ENCODE measurements at places on chromosomes 2 and 18.

- no peak for DNase-seq
Measured at GRCh38 chr18:37920865-37921264, 355.3 kb upstream of the CELF4 start.

DNA sequence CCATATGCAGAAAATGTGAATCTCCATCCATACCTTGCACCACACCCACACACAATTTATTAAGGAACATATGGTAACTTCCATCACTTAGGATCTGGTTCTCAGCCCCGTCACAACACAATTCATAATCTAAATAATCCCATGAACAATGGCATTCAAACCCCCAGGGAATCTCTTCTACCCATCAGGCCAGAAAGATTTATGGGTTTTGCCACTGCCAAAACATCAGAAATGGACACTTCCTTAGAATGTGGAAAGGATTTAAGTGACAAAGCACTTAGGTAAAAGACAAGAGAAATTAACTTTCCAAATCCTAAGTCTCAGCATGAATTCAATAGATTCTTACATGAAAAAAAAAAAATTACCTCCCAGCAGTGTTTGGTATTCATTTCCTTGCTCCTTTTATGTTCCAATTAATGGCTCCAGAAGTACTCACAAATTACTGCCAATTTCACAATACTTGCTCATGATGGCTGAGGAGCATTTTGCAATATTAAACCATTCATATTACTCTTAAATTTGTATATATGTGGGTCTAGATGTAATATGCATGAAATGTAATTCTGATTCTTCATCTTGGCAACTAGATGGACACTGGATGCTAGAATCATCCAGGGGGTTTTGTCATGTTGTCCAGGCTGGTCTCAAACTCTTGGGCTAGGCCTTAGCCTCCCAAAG lies 56.5 kb upstream of the TMEM247 start:
- DNase-seq = no peak

GRCh38 chr2:207160115-207160514 lies 5.6 kb downstream of the KLF7 start:
- no peak for DNase-seq

DNA sequence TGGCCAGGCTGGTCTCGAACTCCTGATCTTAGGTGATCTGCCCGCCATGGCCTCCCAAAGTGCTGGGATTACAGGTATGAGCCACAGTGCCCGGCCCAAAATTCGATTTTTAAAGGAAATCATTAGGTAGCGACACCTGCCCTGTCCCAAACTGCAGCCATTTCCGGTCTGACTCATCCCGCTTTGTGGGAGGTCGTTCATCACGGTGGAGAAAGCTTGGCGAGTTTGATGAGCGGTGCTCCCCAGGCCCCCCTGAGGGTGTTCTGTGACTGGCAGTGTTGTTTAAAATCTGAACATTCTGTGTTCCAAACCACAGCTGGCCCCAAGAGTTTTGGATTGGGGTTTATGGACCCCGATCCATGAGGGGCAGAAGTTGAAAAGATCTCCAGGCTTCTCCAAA lies 53.0 kb upstream of the GLI2 start:
- no peak for DNase-seq

DNA sequence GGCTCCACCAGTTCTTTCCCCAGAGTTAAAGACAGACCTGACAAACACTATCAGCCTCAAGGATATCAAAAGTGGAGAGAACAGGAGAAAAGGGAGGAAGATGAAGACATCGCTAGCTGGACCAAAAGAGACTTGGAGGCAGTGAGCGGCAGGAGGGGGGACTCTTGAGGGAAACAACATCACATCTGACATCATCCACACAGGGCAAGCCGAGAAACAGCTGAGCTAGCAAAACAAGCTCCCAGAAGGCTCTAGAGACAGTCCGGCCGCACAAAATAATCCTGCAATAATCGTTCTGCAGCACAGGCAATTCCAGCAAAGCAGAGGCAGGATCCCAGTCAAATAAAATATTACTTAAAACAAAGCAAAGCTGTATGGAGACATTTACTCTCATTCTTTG lies 239.8 kb downstream of the EN1 start:
- DNase-seq = no peak

DNA sequence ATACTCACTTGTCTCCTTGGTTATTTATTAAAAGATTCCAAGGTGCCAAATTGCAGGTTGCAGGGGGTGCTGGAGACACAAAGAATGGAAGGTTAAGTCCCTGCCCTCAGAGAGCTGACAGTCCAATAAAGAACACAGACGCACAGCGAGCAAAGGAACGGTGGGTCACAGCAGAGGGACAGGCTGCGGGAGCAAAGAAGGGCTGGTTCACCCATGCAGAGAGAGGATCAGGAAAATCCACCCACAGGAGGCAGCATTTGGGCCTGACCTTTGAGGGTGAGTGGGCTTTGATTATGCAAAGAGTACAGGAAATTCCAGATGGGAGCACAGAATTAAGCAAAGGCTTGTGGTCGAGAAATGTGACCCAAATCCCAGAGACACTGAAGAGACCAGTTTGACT lies 45.0 kb downstream of the ZBTB7C start:
- no peak for DNase-seq

GRCh38 chr2:17107151-17107550 lies 411.1 kb downstream of the RAD51AP2 start:
- DNase-seq = no peak

DNA sequence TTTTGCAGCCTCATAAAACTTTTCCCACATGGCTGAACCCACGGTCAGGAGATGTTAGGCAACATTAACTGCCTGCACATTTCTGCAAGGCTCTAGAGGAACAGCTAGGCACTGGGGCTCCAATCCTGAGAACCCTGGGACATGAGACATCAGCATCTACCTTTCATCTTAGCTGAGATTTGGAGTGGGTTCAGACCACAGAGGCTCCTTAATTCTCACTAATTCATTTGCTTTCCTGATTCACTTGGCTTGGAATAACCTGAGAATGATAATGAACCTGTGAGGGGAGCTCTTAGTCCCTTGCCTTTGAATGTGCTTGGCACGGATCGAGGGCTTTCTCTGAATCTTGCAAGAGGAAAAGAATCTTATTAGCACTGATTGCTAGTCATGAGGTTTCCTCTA lies 266.2 kb downstream of the FIGN start:
- no peak for DNase-seq

DNA sequence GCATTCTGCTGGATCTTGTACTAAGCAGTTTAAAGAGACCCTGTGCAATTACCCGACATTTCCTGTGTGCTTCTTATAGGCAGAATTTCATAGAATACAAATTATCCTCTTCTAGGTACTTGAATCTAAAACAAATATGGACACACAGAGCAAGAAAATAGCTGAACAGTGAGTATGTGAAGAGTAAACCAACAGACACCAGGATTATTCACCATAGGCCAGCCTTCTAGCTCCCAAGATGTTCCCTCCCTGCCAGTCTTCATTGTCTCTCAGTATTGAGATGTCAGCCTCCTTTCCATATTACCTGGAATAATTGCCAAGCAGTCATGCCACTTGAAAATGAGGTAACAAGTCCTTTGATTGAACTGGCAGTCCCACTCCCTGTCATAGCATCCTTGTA lies 187.1 kb downstream of the PTPRM start:
- no peak for DNase-seq

DNA sequence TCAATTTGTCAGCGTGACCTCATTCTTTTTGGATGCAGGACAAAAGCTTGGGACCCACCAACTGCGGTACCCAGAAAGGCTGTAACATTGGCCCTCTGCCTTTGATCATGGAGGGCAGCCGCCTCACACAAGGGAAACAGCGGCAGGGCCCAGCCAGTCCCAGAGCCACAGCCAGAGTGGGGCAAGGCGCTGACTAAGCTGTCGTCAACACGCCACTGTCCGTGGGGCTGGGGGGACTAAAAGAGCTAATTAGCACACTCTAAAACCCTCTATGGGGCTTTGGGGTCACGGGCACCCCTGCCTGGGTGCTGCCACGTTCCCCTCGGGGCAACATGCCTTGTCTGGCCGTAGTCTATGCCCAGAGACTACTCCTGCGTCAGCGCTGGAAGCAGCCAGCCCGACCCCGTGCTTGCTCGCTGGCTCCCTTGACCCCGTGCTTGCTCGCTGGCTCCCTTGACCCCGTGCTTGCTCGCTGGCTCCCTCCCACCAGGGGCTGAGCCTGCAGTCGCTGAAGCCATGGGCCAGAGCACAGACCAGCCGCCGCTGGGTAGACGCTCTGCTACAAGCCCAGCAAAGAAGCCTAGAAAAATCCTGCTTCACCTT lies 598.4 kb downstream of the MBD2 start:
- DNase-seq = no peak

DNA sequence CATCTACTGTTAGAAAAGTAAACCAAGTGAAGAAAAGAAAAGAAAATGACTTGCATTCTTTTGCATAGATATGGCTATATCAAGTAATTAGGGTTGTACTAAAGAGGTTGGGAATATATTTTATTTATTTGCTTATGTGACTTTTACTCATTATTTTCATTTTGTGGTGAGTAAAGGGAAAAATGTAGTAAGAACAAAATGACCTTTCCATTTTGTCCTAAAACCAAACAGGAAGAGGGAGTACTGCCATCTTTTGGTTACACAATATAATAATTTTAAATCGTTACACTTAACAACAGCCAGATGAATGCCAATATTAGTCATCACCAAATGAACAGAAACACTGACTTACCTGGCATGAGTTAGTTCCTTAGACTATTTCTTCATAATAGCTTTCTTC lies 47.3 kb upstream of the NDUFV2 start:
- DNase-seq = no peak

DNA sequence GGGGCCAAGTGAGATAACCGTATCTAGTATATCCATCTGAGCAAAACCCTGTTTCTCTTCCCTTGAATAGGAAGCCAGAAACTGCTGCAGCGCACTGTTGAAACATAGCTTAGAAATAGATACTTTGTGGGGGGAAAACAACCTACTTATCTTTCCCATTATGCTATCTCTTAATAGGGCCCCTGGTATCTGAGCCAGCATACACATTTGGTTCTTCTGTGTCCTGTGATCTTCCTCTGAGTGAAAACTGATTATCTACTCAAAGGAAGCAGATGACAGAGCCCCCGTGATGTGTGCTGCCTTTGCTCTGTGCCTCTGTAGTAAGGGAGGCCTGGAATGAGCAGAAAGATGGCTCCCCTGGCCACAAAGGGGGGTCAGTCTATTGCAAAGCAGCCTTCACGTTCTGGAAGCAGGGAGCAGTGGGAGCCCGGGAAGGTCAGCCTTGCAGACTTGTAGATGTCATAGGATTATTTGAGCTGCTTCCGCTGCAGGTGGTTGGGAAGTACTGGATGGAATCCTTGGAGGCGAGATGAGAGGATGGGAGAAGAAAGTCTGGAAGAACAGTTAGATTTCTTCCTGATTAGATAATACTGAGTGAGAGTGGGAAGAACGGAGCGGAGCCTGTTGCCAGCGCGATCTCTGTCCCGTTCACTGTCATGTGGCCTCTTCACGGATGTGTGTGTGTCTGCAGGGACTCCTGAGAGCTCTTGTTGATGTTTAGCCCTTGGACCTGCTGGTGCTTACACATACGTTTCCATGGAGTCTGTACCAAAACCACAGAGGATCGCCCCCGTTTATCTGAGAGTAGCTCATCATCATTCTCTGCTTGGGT lies 150.1 kb downstream of the AGAP1 start:
- DNase-seq = no peak

GRCh38 chr2:106338043-106338442 lies 130.2 kb downstream of the RGPD3 start:
- DNase-seq = no peak

DNA sequence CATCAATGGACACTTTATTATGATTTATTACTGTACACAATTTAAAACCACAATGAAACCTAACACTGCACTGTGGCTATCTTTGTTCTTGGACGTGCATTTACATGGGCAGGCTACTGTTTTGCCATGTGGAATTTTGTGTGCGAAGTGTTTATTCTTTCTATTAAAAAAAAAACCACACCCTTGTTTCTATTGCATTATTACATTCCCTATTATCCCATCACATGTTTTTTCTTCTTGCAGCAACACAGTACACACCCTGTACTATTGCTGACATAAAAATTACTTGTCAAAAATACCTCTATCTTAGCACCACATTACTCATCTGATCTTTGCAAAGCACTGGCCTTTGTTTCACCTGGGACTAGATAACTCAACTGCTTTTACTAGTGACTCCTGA lies 1.5 kb downstream of the RNF152 start:
- no peak for DNase-seq

DNA sequence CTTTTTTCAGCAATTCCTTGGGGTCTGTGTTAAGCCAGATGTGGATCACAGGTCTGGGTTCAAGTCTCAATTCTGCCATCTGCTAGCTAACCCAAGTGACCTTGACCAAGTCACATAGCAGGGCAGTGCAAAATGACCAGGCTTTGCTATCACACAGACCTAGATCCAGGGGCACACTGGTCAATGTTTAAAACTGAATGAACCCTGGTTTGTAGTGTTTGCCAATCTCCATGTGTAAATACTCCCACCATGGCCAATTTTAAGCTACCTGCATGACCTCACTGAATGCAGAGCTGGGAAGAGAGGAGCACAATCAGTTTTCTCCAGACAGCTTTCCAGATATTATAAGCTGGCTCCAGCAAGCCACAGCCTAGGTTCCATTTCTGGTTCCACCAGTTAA lies 142.9 kb downstream of the CHST9 start:
- DNase-seq = no peak

- DNase-seq = peak; percentile 81
Measured at GRCh38 chr2:30231996-30232800, 864 bp downstream of the LBH start.

- DNase-seq = peak; percentile 18
Measured at GRCh38 chr18:57776354-57776753, 26.8 kb downstream of the ATP8B1 start.

DNA sequence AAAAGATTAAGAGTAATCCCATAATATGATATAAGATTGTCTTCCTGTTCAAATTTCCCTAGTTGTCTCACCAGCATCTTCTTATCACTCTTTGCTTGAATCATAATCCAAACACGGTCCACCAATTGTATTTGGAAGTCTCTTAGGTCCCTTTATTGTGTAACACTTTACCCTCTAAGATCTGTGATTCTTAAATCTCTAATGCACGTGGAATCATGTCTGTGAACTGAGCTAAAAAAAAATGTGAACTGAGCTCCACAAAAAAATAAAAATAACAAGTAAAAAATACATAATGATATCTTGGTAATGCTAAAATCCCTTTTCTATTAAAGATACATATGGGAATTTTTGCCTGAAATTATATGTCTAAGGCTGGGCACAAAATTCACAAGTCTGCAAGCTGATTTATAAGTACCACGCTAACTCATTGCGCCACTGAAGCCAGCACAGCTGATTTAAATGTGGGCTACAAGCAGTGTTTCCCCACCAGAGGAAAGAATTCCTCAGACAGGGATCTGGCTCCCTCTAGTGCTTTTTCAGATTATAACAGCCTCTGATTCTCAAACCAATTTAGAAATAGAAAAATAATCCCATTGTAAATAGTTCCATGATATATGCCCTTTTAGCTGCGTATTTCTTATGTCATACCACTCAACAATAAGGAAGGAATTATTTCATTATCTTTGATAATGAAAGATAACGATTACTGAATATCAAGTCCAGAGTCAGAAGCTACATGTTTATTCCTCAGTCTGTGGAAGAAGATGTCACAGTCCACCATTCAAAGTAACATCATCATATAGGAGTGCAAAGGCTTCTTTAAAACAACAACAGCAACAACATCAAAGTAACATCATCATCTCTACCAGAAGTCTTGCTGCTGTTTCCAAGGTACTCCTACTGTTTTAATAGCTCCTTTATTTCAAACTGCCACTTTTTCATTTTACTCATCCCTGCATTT lies 22.9 kb downstream of the RBM43 start:
- peak; percentile 30 for DNase-seq
